ENCODE measurements at places on chromosomes 16 and 17. TPM values are rescaled to one million over a fixed set of nuclear protein-coding genes. Genes with fewer than 3 reads are reported as not detected.

The OR4D2 gene
- not detected for total RNA-seq

- no peak overlapping the region for H3K4me3 ChIP-seq
- no peak for DNase-seq
- H3K36me3 ChIP-seq, result no peaks in the 10 kb centered on the region
- no peak overlapping the region for H3K27ac ChIP-seq
- H3K27me3 ChIP-seq, result no peaks in the 10 kb centered on the region
Observed at GRCh38 chr16:83520596-83520995, 287.2 kb upstream of the HSBP1 start.

DNA sequence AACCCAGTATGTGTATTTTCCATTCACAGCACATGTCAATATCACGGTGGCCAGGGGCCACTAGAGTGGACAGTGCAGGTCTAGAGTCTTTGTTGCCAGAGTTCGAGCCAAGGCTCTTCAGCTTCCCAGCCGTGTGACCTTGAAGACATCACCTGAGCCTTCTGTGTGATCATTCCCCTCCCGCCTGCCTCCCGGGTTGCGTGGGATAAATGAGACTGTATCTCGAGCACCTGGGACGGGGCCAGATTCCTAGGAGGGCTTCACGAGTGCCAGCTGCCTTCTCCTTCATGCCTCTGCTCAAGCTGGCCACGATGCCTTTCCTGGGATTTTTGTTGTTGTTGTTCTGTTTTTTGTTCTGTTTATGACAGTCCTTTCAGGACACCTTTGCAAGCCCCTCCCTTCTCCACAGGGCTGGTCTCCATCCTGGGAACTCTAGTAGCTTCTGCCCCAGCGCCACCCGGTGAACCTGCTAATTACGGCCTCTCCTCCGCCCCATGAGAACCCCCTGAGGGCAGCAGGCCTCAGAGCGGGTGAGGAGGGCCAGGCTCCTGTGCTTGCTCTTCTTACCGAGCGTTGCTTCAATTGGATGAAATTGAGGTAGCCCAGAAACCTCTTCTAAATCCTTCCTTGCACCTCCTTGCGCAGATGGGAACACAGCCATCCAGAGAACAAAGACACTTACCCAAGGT, 3.9 kb downstream of the SPNS2 start:
- no peaks in the 10 kb centered on the region for H3K27me3 ChIP-seq
- H3K4me1 ChIP-seq, result peaks cover 18% of the 10 kb centered on the region
- no peak overlapping the region for H3K27ac ChIP-seq

The KCNJ16 gene
- total RNA-seq, result not detected

- H3K4me3 ChIP-seq, result no peak overlapping the region
- H3K27ac ChIP-seq, result no peak overlapping the region
- H3K4me1 ChIP-seq, result no peaks in the 10 kb centered on the region
- H3K36me3 ChIP-seq, result peaks cover 13% of the 10 kb centered on the region
- H3K27me3 ChIP-seq, result no peaks in the 10 kb centered on the region
Observed at GRCh38 chr17:7676533-7676932, 10.8 kb downstream of the TP53 start.

The GLP2R gene
- total RNA-seq, result not detected

The PNPO gene
- total RNA-seq, result 28.2 TPM

DNA sequence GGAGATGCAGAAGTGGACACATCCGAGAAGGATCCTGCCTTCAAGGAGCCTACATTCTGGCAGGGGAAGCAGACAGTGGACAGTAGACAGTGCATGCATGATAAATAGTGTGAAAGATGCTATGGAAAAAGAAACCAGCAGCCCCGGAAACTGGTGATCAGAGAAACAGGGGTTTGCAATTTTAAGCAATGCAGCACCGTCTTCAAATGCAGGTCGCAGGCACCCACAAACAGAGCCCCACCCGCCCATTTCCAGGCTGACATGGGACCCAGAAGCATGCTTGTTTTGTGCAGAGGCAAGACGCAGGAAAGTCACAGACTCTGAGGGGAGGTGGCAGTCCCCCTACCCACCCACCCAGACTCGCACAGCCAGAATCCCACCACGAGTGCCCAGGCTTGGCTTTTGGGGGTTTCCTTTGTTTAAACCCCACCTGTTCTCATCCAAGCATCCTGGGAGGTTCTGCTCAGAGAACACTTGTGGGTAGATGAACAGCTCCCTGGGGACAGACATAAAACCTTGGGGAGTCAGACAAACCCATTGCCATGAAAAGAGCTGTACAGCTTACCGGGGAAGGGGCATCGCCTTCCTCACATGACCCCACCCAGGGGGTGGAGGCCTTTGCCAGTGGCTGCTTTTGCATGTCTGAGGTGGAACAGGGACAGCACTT, 114.3 kb downstream of the MGAT5B start:
- no peak overlapping the region for H3K27ac ChIP-seq
- H3K27me3 ChIP-seq, result peaks cover 22% of the 10 kb centered on the region
- H3K4me3 ChIP-seq, result no peak overlapping the region
- no peaks in the 10 kb centered on the region for H3K4me1 ChIP-seq
- H3K36me3 ChIP-seq, result no peaks in the 10 kb centered on the region

The ARHGAP44 gene
- total RNA-seq, result 1.8 TPM
